ENCODE measurements at places on chromosomes 5 and 9. TPM values are rescaled to one million over a fixed set of nuclear protein-coding genes. Genes with fewer than 3 reads are reported as not detected.

Gene SETD9
- 4.6 TPM for total RNA-seq

Gene SH3GL2
- total RNA-seq, result not detected

Gene GCNT1
- total RNA-seq, result 4.8 TPM

Gene PCDHB14
- total RNA-seq, result not detected

Gene PDGFRB
- total RNA-seq, result 0.89 TPM

Gene PLAC8L1
- total RNA-seq, result 0.88 TPM

Gene CKMT2
- total RNA-seq, result not detected

Gene ARSI
- total RNA-seq, result not detected

Gene FLT4
- total RNA-seq, result 2.6 TPM

Gene CAVIN4
- total RNA-seq, result 0.14 TPM

Gene ARHGEF39
- 21.6 TPM for total RNA-seq

Gene CLIC3
- total RNA-seq, result not detected

Gene NDST1
- total RNA-seq, result 4.5 TPM

Gene FOXD4
- total RNA-seq, result not detected

Gene WNT8A
- not detected for total RNA-seq

Gene ALDH1A1
- 0.11 TPM for total RNA-seq

Gene SPATA31C1
- total RNA-seq, result not detected

Gene UNC5A
- total RNA-seq, result not detected

Gene CATSPER3
- total RNA-seq, result 0.51 TPM

Gene DMGDH
- total RNA-seq, result not detected

Gene SPINK1
- not detected for total RNA-seq

Gene RASEF
- not detected for total RNA-seq

Gene PALM2AKAP2
- 5.0 TPM for total RNA-seq

Gene GZMA
- 1.7 TPM for total RNA-seq

Gene GABRP
- not detected for total RNA-seq

Gene GPR21
- total RNA-seq, result 1.7 TPM

Gene CNTNAP3B
- total RNA-seq, result not detected

Gene TXNDC8
- total RNA-seq, result not detected

Gene SLC36A2
- not detected for total RNA-seq

Gene RMI1
- total RNA-seq, result 16.0 TPM

Gene IFNA2
- total RNA-seq, result not detected

Gene DMRT3
- not detected for total RNA-seq

Gene DNAI1
- total RNA-seq, result 0.61 TPM

Gene TAF1L
- not detected for total RNA-seq

Gene FBP2
- not detected for total RNA-seq

Gene ELL2
- 41.1 TPM for total RNA-seq

Gene SPINK6
- total RNA-seq, result not detected

Gene CBY3
- not detected for total RNA-seq

Gene TOR4A
- 2.6 TPM for total RNA-seq

Gene GFI1B
- not detected for total RNA-seq

Gene MED10
- 97.2 TPM for total RNA-seq

Gene PTGS1
- total RNA-seq, result 0.25 TPM

Gene TMEM8B
- 4.0 TPM for total RNA-seq

Gene OR1Q1
- not detected for total RNA-seq

Gene CRHBP
- total RNA-seq, result not detected
